ENCODE measurements at places on chromosomes 7 and 10.

DNA sequence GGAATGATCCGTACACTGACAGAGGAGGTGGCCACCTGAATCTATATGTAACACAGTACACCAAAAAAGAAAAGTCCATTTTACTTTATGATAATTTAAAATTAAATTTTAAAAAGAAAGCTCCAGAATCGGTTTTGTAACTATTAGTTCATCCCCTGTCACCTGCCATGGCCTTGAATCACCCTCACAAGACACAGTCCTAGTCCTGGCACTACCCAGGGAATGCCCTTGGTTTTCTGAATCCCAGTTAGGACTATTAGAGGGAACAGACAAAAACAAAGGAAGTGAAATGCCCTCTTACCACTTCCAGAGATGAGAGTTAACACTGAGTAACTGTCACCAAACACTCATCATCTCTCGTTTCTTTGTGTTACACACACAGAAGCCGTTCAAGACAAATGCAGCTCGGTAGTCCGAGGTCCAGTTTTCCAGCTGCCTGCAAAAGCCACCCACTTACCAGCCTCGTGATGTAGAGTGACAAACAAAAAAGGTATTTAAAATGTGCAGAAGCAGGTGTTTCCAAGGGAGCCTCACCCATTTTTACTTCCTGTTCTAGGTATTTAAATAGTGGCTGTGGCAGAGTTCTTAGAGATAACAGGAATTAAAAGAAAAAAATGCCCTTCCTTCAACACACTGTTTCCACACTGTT lies 6.1 kb downstream of the PTPRN2 start:
- no peak for DNase-seq

GRCh38 chr7:108307194-108307593 lies 149.0 kb downstream of the NRCAM start:
- no peak for DNase-seq

DNA sequence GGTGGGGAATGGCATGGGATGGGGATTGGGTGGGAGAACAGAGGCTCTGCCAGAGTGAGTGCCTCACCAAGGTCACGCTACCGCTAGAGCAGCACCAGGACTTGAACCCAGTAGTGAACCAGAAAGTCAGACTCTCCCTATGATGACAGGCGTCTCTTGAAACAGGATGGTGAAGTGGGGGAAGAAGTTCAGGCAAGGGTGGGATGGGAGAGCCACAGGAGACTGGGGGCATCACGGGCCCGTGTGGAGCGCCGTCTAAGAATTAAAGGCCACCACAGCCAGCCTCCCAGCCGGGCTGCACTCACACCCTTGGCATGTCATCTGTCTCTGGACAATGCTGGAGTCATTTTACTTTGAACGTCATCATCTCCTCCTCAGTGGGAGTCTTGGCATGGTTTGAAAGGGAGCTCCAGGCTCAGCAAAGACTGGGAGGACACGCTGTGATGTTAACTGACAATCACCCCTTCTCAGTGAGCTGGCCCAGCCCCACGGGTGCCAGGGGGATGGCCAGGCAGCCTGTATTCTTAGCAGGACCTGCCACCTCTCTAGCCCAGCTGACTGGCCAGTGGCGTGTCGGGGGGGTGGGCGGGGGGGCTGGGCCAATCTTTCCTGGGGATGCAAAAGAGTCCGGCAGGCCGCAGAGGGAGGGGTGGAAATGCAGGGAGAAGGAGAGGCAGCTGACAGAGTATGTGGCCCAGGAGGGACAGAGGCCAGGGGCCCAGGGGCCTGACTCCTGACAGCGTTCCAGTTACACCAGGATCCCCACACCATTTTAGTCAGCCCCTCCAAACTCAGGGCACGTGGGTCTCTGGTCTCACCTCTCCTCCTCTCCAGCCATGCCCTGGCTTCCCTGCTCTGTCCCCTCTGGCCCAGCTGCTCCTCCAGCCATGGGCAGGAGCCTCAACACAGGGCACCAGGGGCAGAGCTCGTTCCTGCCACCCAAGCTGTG lies 96.2 kb downstream of the VOPP1 start:
- peak; percentile 76 for DNase-seq

DNA sequence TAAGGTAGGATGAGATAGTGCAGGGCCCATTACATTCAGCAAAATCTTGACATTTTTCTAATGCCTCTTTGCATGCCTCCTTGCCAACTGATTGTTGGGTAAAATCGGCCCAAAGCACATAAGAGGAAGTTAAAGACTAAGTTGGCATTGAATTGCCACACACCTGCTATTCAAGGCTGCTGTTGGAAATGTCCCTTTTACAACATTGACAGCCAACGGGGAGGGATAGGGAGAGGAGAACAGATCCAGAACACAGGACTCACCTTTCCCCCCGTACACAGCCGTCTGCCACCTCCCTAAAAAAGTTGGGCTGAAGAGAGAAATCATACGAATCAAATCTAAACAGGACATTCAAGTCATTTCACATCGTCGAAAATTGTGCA lies 695 bp downstream of the FAM237B start:
- no peak for DNase-seq

DNA sequence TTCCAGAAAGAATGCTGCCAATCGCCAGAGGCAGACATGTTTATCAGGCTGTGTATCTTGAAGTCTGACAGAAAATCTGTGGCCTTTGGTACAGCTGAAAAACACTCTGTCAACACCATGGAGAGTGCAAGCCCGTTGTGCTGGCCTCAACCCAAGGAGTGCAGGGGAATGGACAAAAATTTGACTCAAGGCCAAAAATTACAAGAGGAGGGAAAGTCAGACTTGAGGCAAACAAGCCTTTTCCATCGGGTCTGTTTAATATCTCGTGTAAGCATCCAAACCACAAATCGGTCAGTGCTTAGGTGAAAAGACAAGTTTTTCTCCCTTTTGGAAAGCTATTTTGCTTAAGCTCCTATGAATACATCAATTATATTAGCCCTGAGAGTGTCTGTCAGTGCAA lies 305.3 kb upstream of the NFE2L3 start:
- peak; percentile 34 for DNase-seq

- DNase-seq, result no peak
Observed at GRCh38 chr10:131724169-131724545, 176.7 kb upstream of the PPP2R2D start.

All from C1 segment of cervical spinal cord (tissue), 14 donors.